Effector memory CD4-positive, alpha-beta T cell (primary cell): ENCODE measurements at places on chromosomes 13 and 19.

DNA sequence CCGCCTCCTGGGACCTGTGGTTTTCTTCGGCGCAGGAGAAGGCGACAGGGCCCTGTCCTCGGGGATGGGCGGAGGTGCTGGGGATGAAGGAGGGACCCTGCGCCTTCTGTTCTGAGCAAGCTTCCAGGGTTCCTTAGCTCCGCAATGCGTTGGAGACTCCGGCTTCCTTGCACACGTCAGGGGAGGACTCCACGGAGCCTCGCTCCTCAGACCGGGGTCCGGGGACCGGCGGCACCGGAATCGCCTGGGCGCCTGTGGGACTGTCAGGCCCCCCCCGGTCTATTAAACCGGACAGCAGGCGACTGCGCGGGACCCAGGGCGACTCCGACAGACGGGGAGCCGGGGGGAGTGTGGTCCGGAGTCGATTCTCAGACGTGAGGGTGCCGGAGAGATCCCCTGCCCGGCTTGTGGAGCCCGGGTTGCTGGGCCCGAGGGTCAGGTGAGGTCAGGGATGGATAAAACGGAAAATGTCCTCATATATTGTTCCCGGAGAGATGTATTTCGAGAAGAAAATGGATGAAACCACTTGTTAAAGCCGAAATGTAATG lies 227.4 kb downstream of the TEX29 start:
- DNase-seq = no peak

DNA sequence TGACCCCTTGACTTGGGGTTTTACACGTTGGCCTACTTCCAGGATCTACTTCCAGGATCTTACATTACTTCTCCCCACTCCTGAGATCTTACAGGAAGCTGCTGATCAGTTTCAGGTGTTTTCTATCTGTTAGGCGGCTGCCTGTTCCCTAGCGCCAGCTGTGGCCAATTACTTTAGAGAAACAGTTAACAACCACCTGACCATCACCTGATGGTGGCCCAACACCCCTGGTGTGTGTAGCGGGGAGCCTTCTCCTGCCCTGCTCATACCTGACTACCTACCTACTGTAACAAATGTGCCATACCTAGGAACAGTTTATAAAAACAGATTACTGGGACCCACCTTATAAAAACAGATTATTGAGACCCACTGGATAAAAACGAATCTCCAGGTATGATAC lies 2.8 kb upstream of the POP4 start:
- DNase-seq = no peak

GRCh38 chr13:113770441-113770840 lies 11.4 kb downstream of the TMEM255B start:
- no peak for DNase-seq

DNA sequence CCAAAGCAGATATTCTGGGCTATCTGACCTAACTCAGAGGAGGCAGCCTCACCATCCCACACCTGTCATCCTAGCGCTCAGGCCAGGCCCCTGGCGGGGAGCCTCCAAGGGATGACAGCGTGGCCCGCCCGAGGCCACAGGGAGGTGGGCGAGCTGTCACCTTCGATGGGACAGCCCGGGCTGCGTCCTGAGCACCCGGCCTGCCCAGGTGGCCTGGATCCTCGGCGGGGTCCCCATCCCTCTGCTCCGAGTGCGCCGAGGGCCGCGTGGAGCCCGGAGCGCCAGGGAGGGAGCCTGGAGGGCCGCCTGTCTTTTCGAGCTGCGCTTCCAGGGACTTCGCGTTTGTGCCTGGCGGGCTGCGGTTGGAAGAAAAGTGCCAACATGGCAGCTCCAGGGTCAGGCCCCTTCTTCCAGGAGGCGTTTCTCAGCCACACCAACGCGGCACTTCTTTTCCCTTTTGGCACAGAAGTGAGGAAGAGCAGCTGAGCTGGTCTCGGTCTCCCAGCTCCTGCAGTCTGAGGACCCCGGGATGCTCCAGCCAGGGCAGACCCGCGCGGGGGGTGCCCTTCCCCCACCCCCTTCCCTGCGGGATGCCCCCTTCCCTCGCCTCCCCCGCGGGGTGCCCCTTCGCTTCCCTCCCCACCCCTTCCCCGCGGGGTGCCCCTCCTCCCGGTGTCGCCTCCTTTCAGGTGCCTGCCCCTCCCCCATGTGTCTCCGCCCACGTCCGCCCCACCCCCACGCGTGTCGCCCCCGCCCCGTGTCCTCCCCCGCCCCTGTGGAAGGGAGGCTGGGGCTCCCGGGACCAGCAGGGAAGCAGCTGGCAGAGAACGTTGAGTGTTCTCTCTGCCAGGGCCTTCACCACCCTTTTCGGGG lies 42.3 kb downstream of the GJA3 start:
- DNase-seq = peak; percentile 34

DNA sequence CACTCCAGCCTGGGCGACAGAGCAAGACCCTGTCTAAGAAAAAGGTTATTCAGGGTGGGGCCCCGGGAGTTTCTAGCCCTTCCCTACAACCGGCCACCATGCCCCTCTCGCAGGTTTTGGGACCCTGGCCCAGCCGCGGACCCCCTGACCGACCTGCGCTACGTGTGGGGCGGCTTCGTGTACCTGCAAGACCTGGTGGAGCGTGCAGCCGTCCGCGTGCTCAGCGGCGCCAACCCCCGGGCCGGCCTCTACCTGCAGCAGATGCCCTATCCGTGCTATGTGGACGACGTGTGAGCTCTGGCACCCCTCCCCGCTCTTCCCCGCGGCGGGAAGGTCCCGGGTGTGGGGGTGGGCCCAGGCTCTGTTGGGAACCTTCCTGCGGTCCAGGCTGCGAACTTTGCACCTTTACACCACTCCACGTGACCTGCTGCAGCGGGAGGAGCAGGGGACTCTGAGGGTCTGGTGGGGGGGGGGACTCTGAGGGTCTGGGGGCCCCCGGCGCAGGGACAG lies 6.3 kb downstream of the ABCA7 start:
- DNase-seq = no peak
